Activated CD8-positive, alpha-beta memory T cell treated with anti-CD3 and anti-CD28 coated beads, Interleukin-2, amount 50 U/mL, for 4 hours (primary cell): ENCODE measurements at places on chromosomes 1 and 21.

DNA sequence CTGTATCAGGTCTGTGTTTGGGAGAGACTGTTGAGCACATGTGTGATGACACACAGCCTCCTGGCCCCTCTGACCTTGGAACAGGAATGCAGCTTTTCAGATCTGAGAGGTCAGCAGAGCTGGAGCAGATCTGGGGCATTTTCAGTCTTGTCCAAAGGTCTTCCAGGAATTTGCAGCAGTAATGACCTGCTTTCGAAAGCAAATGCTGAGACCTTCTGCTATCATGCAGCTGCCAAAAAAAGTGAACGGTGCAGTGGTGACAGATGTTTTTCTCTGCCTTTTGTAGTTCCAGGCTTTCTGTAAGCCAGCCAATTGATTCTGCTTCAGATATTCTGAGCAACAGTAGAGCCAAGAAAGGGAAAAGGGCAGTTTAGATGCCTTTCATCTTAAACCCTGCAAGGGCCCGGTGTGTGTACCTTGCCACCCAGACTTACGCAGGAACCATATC lies 137.8 kb upstream of the COA6 start:
- DNase-seq = no peak

DNA sequence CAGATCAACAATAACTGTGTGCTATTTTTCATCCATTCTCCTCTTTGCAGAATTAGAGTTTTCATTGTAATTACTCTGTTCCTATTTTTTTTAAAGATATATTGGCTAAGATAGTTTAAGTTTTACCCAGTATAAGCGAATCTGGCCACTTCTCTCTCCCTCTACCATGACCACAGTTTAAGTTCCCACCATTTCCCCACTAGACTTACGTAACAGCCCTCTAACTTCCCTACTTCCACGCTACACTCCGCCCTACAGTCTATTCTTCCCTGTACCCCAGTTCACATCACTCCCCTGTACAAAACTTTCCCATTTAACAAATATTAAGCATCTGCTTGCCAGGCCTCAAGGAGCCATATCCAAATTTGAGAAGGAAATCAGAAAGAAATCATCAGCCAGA lies 16.5 kb downstream of the CTSK start:
- DNase-seq = no peak

DNA sequence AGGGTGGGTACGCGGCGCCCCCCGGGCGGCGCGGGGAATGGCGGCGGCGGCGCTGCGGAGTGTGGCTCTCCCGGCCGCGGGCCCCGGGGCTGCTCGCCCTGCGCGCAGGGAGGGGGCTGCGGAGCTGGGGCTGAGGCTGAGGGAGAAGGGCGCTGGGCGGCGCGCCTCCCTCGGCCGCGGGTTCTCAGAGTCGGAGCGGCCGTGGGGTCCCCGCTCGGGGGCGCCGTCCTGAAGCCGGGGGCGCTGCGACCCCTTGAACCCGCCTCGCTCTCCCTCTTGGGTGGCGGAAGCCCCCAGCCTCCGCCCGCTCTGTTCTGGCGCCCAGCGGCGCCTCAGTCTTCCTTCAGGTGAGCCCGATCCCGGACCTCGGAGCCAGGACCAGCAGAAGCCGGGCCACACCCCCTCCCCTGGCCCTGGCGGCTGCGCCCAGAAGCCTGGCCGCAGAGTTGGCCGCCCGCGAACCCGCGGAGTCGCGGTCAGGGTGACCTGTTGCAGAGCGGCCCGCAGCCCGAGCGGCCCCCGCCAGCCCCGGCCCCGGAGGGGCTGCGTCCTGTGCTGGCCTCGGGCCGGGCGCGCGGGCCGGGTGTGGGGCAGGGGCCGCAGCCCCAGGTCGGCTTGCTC lies 532 bp downstream of the RALGPS2 start:
- DNase-seq = no peak

DNA sequence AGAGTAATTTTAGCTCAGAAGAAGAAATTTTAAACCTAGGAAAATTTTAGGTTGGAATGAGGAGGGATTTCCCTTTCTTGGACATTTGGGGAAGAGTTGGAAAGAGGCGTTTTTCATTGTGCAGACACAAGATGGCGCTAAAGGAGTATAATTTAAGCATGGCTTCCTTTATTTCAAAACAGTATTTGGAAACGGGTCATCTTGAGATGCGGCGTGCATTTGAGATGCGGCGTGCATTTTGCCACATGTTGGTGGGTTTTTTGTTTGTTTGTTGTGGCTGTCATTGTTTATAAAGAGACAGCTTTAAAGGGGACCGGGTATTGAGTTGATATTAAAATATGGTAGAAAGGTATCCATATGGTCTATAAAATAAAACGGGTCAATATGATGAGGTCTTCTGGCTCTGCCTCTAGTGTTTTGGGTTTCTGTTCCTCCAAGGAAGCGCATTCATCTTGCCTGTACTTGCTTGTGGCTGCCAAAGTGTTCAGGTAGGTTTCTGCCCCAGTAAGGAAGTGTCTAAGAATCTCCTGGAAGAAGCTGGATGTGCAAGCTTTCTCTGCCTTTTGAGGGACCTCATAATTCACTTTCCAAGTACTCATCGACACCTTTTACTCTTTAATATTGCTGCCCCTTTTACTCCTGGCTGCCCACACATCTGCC lies 210.3 kb downstream of the SLC35F3 start:
- DNase-seq = no peak

GRCh38 chr1:216528816-216529215 lies 105.6 kb upstream of the USH2A start:
- DNase-seq = no peak

- no peak for DNase-seq
These were observed 21.5 kb downstream of the CDC73 start for GRCh38 chr1:193143285-193143684.

DNA sequence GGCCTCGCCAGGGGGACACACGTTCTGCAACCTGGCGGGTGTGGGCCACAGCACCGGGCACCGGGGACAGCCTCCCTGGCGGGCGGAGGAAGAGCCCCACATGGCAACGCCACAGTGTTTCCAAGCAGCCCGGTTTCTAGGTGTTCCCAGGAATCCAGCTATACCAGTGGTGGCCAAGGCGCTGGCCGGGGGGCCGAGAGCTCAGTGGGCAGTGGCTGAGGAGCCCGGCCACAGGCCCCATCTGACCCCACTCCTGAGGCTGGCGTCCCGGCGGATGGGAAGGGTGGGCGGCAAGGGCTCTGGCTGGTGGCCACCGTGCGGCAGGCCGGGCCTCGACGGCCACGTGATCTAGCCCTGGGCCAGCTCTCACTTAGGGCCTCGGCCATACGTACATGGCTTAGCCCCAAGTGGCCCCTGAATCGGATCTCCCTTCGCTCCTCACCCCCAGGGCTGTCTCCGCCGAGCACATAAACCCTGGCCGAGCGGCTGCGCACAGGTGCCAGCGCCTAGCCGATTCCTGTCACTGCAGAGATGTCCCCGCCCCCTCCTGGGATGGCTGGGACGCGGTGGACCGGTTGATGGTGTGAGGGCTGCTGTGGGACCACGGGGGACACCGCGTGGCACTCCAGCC lies 68.7 kb downstream of the MORN1 start:
- DNase-seq = no peak

- DNase-seq = no peak
These were observed 105.8 kb downstream of the ADARB1 start for GRCh38 chr21:45180246-45180599.

DNA sequence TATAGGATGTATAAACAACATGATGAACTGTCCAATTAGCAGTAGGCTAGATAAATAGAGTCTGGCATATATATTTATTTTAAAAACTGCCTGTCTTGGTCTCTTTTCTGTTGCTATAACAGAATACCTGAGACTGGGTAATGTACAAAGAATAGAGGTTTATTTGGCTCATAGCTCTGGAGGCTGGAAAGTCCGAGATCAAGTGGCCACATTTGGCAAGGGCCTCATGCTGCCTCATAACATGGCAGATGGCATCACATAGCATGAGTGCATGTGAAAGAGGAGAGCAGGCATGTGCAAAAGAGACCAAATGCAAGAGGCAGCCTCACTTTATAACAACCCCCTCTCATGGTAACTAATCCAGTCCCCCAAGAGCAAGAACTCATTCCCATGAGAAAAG lies 6.0 kb downstream of the STYXL2 start:
- no peak for DNase-seq

- DNase-seq = no peak
These were observed 39.1 kb upstream of the GBP5 start for GRCh38 chr1:89311757-89312156.

GRCh38 chr1:203571661-203572060 lies 55.0 kb upstream of the ATP2B4 start:
- no peak for DNase-seq

DNA sequence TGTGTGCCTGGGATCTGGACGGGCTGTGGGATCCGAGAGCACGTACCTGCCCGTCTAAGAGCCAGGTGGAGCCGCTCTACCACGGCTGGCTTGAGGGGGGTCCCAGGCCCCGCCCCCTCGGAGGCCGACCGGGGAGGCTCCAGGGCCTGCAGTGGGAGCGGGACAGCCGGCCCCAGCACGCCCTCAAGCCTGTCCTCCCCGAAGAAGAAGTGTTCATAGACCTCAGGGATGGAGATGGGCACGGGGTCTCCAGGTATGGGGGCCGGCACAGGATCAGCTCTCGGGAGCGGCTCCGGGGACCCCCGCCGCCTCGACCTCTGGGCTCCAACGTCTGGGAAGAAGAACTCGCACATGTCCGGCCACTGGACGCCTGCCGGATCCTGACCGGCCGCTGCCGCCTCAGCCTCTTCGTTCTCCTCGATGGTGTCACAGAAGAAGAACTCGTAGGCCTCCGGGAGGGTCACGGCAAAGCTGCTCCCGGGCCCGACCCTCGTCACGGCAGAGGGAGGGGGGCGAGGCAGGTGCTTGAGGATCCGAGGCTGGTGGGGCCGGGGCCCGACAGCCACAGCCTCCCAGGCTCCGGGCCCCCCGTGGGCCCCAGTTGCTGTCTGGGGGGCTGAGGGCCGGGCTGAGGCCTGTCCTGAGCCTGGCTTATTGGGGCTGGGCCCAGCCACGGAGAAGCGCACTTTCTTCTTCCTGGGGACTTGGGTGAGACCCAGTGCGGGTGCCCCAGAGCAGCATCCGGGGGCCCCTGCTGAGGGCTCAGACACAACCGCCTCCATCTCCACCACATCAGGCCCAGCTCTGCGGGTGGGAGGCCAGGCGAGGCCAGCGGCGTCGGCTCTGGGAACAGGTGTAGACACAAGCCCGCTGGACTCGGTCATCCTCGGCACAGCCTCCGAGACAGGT lies 2.8 kb downstream of the PERM1 start:
- DNase-seq = no peak

DNA sequence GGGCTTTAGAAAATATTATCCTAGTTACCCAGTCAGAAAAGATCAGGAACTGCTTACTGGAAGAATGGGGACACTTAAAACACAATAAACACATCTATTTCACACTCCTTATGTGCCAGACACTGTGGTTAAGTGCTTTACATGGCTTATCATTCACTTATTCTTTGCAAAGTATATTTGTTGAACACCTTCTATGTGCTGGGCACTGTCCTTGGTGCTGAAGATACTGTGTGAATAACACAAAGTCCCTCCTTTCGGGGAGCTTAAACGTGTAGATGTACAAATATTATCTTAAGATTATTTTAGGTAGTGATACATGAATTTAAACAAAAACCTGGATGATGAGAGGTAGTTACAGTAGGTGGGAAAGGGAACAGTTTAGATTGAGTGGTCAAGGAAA lies 169.3 kb downstream of the ST6GALNAC5 start:
- no peak for DNase-seq

- peak; percentile 47 for DNase-seq
These were observed 13.5 kb upstream of the ACBD6 start for GRCh38 chr1:180515857-180516388.

DNA sequence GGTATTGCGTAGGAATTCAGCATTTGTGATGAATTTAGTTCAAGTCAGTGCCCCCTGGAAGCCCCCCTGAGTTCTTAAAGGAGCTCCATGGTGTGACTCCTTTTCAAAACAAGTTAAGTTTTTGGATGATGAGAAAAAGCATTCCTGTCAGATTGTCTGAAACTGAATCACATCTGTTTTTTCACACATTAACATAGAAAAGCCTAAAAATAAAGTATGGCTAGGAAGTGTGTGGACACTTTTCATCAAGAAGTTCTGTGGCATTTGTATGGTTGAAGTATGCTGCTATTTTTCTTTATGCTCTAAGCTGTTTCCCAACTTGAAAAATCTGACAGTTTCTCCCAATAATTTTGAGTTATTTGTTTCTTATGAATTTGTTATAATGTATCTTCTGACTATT lies 33.7 kb downstream of the PRDM2 start:
- DNase-seq = no peak

DNA sequence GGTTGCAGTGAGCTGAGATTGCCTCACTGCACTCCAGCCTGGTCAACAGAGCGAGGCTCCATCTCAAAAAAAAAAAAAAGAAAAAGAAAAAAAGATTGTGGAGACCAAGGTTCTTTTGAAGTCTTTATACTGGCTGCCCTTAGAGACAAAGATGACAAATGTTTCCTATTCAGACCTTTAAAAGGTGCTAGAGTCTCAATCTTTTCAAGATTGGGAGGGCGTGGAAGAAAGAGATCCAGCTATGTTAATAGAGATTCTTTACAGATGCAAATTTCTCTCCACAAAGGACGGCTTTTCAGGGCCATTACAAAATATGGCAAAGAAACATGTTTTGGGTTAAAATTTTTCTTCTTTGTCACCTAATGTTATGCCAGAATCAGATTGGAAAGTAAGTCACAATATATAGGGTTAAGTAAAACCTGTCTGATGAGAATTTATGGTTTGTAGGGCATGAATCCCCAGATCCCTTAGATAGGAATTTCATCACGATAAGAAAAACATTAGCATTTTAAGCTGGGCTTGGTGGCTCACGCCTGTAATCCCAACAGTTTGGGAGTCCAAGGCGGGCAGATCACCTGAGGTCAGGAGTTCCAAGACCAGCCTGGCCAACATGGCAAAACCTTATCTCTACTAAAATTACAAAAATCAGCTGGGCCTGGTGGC lies 13.0 kb upstream of the MORC3 start:
- no peak for DNase-seq

DNA sequence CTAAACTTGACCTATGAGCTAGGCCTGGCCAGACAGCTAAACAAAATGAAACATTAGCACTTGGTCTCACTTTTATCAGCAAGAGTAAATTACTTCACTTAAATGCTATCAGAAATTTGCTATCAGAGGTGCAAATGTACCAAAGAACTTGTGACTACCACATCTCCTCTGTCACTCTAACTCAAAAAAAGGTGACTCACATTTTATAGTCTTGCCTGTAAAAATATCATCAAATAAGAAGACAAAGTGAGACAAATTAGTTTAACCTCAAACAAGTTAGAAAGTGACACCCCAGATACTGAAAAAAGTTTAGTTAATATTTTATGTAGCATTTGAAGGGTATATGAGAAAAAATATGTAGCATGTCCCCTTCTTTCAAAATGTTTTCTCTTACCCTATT lies 76.9 kb downstream of the EPS15 start:
- DNase-seq = no peak

DNA sequence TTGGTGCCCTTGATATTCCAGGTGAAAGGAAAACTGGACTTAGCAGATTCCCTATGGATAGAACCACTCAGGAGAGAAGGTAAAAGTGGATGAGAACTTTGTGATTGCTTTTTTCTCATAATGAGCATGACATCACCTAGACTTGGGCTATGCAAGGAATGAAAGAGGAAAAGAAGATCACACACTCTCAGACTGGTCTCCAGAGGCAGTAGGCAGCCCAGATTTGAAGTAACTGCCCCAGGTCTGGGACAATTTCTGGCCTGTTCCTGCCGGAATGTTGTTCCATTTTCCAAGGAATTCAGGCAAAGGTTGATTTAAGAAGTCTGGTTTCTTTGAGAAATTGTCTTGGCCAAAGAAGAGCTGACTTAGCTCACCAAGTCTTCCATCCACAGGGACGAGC lies 31.7 kb upstream of the USP24 start:
- no peak for DNase-seq
